ENCODE measurements at places on chromosomes 6 and 20.

DNA sequence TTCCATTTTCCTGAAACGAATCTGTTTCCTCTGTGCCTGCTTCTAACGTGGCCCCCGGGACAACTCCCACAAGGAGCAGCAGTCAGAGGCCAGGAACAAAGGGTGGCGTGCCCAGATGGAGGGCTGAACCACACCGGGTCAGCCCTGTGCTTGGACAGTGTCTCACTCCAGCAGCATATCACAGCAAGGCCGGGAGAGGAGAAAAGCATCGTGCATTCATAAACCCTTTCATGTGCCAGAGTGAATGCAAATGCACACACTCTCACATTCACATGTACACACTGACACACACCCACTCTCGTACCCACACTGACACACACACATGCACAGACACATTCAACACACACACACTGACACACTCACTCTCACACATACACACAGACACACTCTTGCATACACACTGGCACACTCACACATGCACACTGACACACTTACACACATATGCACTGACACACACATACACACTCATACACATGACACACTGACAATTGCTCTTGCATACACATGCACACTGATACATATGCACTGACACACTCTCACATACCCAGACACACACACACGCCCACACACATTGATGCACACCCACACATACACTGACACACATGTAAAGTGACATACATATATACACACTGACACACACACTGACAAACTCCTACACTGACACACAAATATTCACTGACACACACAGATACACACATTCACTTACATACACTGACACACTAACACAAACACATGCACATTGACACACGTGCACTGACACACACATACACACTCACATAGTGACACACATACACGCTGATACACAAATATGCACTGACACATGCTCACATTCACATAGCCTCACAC is 237.0 kb downstream of the LRFN2 start:
- DNase-seq, result no peak

DNA sequence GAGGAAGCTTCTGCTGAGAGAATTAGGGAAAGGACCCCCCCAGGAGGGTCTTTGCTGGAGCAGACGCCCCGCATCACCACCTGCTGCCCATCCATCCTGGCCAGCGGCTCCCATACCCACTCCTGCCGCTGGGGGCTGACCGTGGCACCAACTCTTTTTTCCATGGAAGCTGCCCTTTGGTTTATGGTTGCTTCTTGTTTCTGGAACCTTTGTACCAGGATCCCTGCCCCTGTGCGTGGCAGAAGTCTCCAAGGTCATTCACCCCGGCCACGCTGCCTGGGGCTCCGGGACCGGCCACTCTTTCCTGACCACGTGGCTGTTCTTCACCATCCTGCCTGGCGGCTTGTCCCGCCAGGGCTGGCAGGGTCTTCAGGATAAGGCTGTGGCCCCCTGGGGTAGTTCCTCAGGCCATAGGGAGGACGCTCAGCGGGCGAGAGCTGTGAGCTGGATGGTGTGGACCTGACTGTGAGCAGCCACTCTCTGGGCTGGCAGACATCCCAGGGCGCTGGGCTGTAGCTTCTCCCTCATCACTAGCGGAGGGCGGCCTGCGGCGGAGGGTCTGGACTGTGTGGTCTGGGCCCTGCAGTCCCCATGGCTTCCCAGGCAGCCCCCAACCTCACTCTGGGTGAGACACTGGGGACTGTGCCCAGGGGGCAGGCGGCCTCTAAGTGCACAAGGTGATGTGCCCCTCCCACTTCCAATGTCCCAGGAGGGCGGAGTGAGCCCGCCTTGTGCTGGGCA is 22.8 kb upstream of the RBBP8NL start:
- DNase-seq, result no peak

DNA sequence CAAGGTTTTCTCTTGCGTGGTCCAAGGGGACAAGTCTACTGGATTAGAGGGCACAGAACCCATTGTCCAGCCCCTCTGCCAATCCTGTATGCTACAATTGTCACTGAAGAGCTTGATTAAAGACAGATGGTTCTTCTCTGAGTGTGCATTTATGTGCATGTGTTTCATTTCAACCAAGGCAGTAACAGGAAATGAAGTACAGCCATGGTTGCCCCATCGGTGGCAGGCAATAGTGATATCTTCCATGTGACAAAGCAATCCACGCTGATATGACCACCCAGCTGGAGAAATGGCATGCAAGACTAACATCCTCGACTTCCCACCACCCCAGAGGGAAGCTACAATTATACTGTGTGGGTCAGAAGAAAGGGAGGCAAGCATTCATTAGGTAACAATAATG is 85.5 kb downstream of the UNC5CL start:
- no peak for DNase-seq

- DNase-seq, result no peak
Observed at GRCh38 chr6:11092668-11093375, 812 bp upstream of the SMIM13 start.

DNA sequence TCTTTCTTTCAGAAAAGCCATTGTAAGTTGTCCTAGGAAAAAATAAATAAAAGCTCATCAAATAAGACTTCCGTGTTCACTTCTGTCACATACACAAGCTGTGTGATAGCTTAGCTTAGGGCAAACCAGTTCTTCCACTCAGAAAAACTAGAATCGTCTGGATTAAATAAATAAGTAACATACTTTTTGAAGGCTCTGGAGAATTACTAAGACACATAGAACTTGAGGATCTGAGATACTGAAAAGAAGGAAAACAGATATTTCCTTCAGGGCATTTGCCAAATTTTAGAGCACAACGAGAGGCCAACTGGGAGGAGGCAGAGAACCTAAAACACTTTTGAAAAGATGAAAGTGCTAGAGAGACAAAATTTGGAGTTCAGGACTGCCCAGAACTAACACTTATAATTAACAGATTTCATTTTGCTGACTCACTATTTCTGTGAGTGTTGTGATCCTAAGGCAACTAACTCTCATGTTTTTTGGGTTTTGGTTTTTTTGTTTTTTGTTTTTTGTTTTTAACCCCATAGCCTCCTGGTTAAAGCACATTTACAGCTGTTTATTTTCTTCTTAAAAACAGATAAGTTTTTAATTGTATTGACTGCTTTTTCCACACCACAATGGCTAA is 38.7 kb upstream of the THEMIS start:
- no peak for DNase-seq

DNA sequence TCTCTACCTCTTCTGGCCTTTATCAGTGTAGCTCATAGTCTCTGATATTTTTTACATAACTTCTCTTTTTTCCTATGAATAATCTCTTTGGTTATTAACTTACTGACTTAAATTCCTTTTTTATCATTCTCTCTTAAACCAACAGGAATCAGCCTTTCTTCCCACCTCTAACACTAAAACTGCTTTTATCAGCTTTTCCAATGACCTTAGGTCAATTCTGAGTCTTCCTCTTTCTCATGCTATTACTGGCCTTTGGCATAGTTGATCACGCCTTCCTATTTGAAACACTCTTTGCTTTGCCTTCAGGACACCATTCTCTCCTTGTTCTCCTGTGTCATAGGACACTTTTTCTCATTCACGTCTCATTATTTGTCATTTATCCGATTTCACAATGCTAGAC is 8.1 kb upstream of the HINT3 start:
- no peak for DNase-seq

GRCh38 chr6:168410554-168411011 is 30.4 kb upstream of the SMOC2 start:
- DNase-seq, result no peak

DNA sequence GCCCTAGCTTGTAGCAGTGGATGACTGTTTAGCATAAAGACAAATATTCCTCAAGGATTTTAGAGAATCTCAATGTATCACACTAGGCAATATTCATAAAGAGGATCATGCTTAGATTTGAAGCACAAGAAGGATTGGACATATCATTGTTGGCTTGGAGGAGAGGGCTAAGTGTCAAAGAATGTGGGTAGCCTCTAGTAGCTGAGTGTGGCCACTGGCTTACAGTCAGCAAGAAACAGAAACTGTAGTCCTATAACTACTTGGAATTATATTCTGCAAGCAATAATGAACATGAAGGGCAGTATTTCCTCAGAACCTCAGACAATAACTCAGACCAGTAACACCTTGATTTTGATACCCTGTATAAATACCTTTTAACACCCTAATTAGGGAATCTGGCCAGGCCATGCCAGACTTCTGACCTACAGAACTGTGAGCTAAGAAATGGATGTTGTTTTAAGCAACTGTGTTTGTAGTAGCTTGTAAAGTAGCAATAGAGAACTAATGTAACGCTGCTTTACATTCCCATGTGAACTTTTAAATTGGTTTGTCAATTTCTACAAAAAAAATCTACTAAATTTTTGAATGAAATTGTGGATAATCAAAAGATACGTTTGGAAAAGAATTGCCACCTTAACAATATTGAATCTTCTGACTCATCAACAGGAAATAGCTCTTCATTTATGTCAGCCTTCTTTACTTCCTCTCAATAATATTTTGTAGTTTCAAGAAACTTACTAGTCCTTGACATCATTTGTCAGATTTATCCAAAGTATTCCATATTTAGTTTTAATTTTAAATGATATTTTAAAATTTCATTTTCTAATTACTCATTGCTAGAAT is 65.2 kb upstream of the RSPO3 start:
- no peak for DNase-seq

- no peak for DNase-seq
Observed at GRCh38 chr6:91291071-91291470, 704.2 kb upstream of the MAP3K7 start.

- no peak for DNase-seq
Observed at GRCh38 chr20:58953050-58953449, 28.0 kb upstream of the NELFCD start.

- DNase-seq, result no peak
Observed at GRCh38 chr6:161523362-161523761, 249.5 kb upstream of the AGPAT4 start.

GRCh38 chr6:90095788-90096187 is 200.9 kb downstream of the BACH2 start:
- DNase-seq, result no peak

DNA sequence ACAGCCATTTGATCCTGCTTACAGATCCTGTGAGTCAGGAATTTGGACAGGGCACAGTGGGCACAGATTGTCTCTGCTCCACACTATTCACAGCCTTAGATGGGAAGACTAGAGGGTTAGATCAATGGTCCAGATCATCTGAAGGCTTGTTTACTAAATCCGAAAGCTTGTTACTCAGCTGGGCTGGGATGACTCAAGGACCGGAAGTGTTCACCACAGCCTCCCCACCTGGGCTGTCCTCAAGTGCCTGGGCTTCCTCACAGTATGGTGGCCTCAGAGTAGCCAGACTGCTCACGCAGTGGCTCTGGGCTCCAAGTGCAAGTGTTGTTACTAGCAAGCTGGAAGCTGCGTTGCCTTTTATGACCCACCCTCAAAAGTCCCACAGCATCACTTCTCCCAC is 75.4 kb upstream of the INSM1 start:
- DNase-seq, result no peak
